ENCODE measurements at places on chromosomes 7 and 10.

- no peak for DNase-seq
These were observed 120.1 kb downstream of the NEURL1 start for GRCh38 chr10:103613616-103614015.

DNA sequence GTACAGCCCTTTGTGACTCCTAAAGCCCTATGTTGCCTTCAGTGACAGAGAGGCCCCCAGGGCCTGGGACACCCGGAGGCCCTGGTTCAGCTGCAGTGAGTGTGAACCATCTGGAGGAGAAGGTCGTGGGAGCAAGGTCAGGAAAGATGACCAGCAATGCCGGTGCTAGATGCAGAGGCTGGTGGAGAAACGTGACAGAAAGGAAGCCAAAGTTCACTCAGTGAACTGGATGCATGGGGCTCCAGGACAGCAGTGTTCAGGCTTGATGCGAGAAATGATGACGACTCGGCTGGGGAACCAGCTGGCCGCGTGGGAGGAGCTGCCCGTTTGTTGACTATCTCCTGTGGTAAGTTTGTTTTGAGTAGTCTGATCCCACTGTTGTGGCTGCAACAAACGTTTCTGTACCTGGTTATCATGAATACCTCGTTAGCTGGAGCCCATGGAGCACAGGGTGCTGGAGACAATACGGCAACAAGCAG lies 54.1 kb upstream of the MKRN1 start:
- DNase-seq, result no peak

DNA sequence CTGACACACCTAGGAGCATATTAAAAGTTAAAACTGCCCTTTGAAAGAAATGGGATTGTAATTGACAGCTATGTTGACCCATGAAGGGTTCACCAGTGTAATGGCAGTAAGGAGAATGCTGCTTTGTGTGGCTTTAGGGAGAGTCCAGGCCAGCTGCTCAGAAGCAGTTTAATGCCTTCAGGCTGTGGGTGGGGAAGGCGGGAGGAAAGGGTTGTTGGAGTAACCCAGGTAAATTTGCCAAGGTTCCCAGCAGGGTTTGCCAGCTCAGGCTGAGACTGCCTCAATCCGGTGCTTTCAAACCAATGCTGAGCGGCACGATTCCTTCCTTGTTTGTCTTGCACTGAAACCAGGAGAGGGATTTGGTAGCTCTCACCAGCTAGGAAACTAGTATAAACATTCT lies 637.2 kb downstream of the INHBA start:
- DNase-seq, result no peak

DNA sequence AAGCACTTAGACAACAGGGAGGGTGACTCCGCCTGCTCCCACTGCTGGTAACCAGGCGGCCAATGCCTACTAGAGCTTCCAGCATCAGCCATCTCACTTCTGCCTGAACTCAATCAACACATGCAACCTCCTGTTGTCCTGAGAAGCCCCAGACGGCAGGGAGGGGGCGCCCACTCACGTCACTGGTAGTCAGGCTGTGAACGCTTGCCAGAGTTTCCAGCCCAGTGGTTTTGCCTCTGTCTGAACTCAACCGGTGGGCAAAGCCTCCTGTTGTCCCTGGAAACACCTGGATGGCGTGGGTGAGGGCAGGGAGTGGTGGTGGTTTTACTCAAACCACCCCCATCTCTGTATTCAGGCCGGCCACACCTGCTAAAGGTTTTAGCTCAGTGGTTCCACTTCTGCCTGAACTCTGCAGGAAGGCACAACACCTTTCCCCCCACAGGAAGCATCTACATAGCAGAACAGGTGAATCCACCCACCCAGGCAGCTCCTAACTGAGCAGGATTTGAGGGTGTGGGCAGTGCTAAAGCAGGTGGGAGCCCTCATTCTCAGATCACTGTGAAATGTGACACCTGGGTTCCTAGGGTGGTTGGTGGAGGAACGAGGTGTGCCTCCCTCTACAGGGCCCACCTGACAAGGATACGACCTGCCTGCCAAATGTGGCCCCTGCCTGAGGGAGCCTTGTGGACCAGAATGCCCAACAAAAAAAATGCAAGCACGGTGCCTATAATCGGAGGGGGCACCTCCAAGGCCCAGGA lies 563.0 kb upstream of the SEMA3D start:
- DNase-seq, result no peak

- DNase-seq, result no peak
These were observed 80.7 kb downstream of the ANKRD30A start for GRCh38 chr10:37206132-37206531.

DNA sequence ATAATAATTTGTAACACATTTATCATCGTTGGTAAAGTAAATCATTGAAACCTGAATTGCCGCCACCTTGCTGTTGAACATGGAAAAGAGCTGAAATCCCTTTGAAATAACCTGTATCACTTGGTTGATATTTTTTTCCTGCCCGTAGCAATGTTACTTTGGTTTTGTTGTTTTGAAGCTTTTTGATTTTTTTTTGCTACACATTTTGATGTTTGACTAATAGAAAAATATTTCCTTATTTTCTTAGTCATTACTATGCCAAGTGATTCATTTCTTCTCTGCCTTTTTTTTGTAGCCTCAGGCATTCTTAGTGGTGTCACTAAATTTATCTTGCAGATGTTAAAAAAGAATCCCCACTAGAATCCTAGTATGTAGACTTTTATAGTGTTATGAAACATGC lies 235.1 kb upstream of the MEOX2 start:
- no peak for DNase-seq

- no peak for DNase-seq
These were observed 109.9 kb downstream of the ITGB8 start for GRCh38 chr7:20440472-20441105.

GRCh38 chr10:34911661-34912205 lies 96.6 kb upstream of the PARD3 start:
- no peak for DNase-seq

DNA sequence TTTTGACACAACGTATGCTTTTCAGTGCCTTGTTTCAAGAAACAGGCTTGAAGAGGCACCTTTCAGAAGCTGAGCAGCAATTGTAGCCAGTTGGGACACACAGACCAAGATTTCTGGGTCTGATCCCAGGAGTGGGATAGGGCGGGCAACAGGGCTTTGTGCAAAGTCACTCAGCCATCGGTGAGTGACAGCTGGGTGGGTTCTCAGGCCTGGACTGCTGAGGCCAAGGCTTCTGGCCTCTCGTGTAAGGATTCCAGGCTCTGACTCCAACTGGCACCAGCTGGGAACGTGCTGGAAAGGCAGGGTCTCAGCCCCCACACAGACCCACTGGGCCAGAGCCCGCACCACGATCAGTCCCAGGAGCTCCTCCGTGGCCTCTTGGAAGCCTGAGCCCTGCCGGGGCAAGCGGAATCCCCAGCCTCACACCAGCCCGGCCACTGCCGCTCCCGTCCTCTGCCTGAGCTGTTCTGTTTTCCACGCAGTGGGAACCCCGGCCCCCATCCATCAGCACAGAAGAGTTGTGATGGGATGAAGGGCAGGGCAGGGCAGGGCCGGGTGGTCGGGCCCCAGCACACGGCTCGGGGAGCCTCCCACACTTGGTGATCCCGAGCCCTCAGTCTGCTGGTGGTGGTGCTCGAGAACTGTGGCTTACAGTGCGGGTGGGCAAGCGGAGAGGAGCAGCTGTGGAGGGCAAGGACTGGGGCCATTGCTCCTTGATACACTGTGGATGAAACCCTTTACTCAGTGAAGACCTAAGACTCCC lies 46.8 kb downstream of the VIPR2 start:
- DNase-seq, result no peak

DNA sequence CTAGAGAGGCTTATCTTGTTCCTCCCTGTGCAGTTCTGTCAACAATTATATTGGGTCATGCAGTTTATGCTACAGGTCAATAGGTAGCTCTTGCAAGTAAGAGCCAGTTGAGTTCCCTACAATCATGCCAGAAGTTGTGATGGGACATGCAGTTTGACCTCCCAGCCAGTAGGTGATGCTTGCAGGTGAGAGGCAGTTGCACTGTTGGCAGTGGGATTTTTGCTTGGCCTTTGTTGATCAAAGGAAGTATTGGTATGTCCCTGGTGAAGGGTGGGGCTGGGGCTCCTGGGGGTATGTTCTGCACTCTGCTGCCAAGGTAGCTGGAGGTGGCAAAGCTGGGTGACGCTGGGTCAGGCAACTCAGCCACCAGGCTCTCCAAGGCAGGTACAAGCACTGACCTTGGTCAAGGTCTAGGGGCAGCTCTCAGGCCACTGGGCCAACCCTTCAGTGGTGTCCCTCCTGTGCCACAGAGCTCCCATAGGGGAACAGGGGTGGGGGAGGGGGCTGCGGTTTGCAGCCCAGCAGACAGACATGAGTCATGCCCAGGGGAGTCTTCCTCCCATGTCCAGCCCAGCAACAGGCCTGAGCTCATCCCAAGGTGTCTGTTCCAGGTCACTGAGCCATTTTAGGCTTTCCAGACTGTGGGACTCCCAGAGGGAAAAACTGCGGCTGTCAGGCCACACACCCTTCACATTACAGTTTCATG lies 43.3 kb downstream of the MEOX2 start:
- DNase-seq, result no peak

DNA sequence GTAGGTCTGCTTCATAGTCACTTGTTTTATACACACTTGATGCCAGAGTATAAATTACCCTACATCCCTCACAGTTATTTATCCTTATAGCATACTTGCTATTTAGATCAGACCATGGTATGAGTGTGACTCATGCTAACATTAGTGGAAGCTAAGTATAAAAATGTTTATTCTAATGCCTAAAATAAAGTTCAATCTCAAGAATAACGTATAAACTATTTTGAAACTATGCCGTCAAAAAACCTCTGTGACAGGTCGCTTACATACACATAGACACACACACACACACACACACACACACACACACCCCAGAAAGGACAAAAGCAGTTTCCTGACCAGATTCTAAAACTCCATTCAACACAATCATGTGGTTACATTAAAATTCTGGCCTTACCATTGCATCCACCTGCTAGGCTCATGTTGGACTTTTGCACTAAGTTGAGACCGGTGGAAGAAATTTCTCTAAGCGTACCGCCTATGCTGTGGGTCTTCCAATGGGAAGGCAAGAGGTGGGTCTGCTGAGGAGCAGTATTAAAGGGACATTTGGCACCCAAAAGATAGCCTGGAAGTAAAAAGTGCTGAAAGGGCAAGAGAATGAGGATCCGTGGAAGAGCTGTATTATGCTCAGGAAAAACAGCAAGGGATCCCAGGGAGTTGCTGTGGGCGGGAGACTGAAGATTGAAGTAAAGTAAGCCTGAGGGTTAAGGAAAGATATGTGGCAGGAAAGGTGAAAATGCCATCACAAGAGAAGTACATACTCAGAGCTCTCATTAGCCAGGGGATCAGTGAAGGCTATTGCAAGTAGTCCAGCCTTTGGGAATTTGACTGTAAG lies 5.0 kb downstream of the FOXP2 start:
- DNase-seq, result no peak

DNA sequence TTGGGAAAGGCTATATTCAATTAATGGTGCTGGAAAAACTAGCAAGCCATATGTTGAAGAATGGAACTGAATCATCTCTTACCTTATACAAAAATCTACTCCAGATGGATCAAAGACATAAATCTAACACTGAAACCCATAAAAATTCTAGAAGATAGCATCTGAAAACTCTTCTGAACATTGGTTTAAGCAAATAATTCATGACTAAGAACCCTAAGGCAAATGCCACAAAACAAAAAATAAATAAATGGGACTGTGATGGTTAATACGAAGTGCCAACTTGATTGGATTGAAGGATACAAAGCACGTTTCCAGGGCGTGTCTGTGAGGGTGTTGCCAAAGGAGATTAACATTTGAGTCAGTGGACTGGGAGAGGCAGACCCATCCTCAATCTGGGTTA lies 1130.0 kb downstream of the DNAJB9 start:
- DNase-seq, result no peak

DNA sequence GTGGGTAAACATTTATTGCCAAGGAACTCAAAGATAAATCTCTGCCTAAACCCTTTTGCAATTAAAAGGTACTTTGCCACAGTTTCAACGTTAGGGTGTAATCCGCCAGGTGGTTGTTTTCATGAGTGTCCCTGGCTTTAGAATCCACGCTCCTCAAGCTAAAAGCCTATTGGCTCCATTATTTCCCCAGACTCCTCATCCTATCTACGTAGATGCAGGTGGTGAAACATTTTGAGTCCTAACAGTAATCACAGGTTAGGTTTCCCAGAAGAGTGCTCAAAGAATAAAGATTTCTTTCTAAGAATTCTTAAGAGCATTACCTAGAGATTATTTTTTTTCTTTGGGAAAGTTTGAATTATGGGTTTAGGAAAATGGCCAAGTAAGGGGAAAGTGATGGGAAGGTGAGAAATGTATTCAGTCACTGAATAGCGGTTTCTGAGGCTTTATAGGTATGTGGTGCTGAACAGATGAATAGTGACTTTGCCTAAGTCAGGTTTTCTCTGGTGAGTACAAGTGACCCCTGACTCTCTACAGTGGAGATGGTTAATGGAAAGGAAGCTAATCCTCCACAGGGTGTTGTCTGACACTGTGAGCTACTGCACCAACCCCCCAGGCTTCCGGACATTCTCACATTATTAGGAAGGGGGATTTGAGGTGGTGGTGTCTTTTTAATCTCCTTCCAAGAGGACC lies 60.2 kb downstream of the NRP1 start:
- no peak for DNase-seq

DNA sequence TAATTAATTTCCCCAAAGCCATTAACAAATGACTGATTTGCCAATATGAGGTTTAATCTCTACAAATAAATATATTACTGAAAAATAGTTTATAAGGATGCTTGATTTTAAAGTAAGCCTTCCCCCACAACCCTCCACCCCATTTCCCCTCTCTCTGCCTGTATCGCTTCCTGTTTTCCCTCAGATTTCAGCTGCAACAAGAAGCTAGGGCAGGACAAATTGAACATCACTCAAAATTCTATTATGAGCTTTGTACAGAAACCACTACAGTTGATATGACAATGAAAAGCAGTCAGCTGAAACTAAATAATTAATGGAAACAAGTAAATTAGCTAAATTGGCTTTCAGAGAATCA lies 109.0 kb upstream of the SP4 start:
- no peak for DNase-seq

DNA sequence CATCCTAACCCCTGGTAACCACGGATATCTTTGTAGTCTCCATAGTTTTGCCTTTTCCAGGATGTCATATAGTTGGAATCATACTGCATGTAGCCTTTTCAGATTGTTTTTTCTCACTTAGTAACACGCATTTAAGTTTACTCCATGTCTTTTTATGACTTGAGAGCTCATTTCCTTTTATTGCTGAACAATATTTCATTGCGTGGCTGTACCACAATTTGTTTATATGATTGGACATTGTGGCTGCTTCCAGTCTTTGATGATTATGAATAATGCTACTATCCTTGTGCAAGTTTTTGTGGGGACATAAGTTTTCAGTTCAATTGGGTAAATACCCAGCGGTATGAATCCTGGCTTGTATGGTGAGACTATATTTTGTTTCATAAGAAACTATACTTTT lies 60.8 kb downstream of the AOAH start:
- no peak for DNase-seq

- no peak for DNase-seq
These were observed 106.1 kb upstream of the BTBD16 start for GRCh38 chr10:122164815-122165483.

- no peak for DNase-seq
These were observed 72.0 kb downstream of the DGKI start for GRCh38 chr7:137774793-137775201.

GRCh38 chr7:31545549-31545948 lies 31.7 kb downstream of the ITPRID1 start:
- DNase-seq, result no peak

Measured in stimulated activated naive CD4-positive, alpha-beta T cell treated with Interleukin-2 at 50 U/mL for 16 hours (primary cell).